ENCODE measurements at places on chromosomes 12 and 14.

DNA sequence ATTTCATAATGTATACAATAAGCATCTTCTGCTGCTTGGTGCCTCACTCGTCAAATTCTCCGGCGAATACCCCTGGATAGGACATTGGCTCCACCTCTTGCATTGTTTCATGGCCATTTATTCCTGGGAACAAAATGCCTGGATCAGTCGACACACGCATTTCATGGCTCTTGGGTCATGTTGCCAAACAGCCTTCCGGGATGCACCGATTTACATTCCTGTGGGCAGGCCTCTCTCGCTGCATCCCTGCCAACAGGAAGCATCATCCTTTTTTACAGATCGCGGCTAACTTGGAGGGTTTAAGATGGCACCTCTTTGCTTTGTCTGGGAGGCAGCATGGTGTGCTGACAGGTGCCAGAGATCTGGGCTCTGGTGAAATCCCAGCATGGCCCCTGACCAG is 32.7 kb upstream of the RIMBP2 start:
- no peak for DNase-seq

GRCh38 chr14:105187935-105188524 is 6.9 kb upstream of the NUDT14 start:
- DNase-seq, result no peak

GRCh38 chr12:6377667-6377994 is 2.3 kb upstream of the SCNN1A start:
- DNase-seq, result no peak

GRCh38 chr14:93104961-93105360 is 10.8 kb downstream of the ITPK1 start:
- no peak for DNase-seq

- no peak for DNase-seq
Observed at GRCh38 chr12:131087991-131088700, 134.4 kb downstream of the ADGRD1 start.

- DNase-seq, result no peak
Observed at GRCh38 chr12:57455374-57456144, 452 bp downstream of the INHBE start.

DNA sequence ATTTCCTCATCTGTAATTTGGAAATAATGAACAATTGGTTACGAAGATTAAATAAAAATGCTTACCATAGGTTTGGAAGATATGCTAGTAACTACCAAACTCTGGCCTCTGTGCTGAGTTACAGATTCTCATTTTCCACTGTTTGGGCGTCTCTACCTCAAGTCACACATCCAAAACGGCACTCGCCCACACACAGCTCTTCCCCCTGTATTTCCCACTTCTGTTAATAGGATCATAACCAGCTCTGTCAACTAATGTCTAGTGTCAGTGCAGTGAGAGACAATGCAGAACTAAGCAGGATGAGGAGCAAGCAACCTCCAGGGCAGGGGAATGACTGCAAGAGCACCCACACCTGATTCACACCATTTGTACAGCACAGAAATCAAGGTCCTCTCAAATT is 10.9 kb upstream of the SYCP3 start:
- no peak for DNase-seq

- DNase-seq, result no peak
Observed at GRCh38 chr12:64813723-64814122, 10.7 kb upstream of the TBC1D30 start.

DNA sequence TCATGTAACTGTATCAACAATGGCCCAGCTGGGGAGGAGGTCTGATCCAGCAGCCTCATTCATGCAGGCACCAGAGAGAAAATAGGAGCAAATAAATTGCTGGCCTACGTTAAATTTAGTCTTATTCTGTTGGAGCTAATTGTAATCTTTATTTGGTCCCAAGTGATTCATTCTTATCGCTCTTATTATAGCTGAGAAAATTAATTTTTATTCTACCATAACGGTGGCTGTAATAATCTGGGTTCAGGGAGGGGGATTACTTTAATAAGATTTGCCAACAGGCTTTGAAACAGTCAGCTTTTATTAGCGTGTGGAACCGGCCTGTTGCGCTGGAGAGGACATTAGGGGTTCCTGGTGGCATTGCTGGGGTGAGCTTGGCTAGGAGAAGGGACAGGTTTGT is 254.9 kb downstream of the AACS start:
- DNase-seq, result no peak

- no peak for DNase-seq
Observed at GRCh38 chr14:50335989-50336824, 24.1 kb downstream of the DMAC2L start.

Measured in fibroblast of skin of right quadriceps (primary cell).